ENCODE measurements at places on chromosomes 1 and 21. TPM values are rescaled to one million over a fixed set of nuclear protein-coding genes. Genes with fewer than 3 reads are reported as not detected.

DNA sequence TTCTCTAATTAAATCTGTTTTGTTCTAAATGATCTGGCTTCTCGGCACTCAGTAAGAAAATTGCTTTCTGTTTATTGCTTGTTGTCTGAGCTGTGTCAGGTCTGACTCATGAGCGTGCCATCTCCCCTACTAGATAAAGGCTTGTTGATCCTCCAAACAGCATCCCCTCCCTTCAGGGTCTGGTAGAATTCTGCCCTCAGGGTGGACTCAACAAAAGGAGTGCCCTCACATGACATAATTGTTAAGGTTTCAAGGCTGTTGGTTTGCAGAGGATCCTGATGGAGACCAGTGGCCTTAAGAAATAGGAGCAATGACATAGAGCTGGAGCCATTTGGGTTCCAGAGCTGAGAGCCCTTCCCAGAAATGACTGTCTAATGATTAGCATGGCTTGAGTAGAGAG, 36.0 kb upstream of the ATP2B4 start:
- DNase-seq: no peak

GRCh38 chr1:8712413-8713231, 104.8 kb downstream of the RERE start:
- DNase-seq: no peak

GRCh38 chr1:73673971-73674370, 524.0 kb downstream of the LRRIQ3 start:
- DNase-seq: no peak

GRCh38 chr1:232398823-232399222, 231.1 kb downstream of the SIPA1L2 start:
- DNase-seq: no peak

DNA sequence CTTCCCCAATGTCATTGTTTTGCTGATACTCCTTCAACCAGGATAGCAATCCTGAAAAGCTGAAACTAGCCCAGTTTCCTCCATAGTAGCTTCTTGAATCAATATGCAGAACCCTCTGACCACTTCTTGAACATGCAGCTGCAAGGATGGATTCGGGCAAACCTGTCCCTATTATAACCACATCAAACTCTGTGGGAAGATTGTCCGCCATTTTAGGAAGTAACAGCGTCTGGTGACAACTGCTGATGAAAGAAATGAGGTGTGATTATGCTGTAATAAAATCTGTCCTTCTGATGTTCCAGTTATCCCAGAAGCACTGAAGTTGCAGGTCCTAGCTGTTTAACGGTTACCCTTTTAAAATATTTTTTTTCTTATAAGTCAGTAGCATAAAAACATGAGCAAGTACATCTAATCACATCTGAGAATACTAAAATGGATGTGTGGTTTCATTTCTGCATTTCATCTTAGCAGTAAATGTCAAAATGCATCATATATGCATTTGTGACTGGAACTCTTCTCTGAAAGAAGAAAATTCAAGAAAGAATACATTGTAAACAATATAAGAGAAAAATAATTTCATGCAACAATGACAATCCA, 4.5 kb downstream of the CHML start:
- DNase-seq: no peak

DNA sequence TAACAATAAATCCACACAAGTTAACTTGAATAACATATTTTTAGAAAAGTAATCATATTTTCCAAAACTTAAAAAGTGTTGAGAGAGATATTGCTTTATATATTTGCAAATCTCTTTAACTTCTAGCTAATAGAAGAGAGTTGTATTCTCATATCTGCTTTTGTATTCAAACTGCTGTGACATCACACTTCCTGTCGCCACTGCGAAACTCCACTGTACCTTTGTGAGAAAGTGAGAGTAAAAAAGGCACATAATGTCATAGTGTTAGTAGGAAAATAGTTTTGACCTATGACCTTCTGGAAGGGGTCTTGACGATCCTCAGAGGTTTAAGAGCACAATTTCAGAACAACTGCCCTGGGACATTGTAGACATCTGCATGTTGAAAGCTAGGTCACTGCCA, 21.6 kb downstream of the AK5 start:
- no peak for DNase-seq

- DNase-seq: no peak
These were observed 94.0 kb upstream of the FMN2 start for GRCh38 chr1:239997515-239998311.

GRCh38 chr1:6603915-6604558, 1.4 kb upstream of the KLHL21 start:
- DNase-seq: no peak

DNA sequence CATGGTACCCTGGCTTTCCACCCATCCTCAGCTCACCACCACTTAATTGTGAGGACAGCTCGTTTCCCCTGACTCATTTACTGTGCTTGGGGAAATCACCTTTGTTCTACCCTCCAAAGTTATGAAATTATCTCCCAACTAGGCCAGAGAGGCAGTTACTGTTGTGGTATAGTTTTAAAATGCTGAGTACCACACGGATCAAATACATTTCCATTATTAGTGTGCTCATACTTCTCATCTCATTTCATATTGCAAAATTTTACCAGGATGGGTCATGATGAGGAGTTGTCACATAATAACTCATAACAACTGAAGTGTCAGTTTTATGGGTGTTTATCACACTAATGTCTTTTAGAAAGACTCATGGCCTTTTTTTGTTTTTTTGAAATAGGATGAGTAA, 9.2 kb upstream of the OR2B11 start:
- DNase-seq: no peak

DNA sequence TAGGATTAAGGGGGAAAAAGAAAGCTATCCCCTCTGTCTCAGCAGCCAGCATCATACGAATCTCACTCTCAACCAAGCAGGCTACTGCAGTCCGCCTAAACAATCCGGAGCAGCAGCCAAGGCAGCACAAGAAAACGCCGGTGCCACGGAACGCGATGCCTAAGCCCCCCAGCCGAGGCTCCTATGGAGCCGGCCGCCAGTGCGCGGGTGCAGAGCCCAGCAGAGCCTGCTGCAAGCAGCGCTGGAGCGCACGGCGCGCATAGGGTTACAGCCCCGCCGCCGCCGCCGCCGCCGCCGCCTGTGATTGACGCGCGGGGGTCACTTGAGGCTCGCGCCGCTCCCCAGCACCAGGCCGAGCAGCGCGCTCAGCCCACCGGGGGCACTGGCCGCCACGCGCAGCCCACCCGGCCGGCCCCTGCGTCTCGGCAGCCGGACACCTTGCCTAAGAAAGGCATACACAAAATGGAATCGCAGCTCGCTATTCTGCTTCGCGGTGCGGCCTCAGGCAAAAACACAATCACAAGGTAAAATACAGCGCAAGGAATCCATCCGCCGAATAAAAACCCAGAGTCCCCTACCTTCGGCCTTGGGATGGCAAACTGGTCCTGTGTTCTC, 780 bp downstream of the HIVEP3 start:
- DNase-seq: no peak

- DNase-seq: no peak
These were observed 36.9 kb upstream of the PSMG1 start for GRCh38 chr21:39220150-39220549.

- DNase-seq: no peak
These were observed 67.0 kb downstream of the INTS7 start for GRCh38 chr1:211968200-211968834.

The SLC5A9 gene
- polyA plus RNA-seq: 15.4 TPM

- no peak for DNase-seq
These were observed 101.9 kb upstream of the ADAMTS5 start for GRCh38 chr21:27068811-27069210.

DNA sequence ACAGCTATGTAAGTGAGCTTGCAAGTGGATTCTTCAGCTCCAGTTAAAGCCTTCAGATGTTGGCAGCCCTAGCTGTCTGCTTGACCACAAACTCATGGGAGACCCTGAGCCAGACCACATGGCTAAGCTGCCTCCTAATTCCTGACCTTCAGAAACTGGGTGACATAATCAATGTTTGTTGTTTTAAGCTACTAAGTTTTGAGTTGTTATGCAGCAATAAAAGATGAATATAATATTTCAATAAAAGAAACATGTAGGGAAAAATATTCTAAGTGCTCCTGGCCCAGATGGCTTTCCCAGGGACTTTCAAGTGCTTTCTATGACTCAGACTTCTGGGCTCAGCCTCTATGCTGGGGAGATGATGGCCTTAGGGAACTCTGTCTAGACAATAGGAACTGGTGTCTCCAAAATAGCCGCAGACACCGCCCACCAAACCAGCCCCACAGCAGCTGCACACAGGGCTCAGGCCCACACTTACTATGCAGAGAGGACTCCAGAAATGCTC, 20.3 kb upstream of the AZIN2 start:
- DNase-seq: no peak

Data from right renal pelvis (tissue), 4 donors.